Stimulated activated CD4-positive, alpha-beta T cell treated with anti-CD3 and anti-CD28 coated beads, Interleukin-12 subunit alpha, Interleukin-12 subunit beta, amount 100 ng/mL, for 48 hours (primary cell): ENCODE measurements at places on chromosomes 12 and 14.

DNA sequence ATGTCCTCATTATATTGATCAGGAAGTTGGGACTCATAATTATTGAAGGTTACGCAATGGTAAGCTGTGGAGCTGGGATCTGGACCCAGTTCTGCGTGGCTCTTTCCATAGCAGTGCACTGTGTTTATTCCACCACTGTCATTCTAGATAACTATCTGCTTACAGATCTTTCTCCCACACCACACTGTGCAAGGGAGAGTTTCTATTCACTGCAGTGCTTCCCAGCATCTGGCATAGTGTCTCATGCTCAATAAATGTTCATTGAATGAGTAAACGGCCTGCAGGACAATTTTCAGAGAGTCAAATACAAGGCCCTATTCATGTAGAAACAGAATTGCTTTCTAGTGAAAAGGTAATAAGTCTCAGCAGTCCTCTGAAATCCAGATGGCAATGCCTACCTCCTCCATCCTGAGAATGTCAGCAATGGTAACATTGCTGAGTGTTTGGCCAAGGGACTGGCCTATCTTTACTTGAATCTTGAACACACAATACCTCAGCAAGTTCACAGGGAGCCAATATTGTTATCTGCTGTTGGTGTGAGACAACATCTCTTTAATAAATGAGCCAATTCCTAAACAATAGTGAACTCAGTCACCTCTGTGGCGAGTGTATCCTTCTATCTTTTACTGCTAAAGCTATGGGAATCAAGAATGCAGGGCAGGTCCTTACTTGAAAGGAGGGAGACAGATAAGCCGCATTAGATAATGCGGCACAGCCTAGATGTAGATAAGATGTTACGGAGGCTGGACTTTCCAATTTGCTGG, 332.4 kb upstream of the PRICKLE1 start:
- no peak for DNase-seq

DNA sequence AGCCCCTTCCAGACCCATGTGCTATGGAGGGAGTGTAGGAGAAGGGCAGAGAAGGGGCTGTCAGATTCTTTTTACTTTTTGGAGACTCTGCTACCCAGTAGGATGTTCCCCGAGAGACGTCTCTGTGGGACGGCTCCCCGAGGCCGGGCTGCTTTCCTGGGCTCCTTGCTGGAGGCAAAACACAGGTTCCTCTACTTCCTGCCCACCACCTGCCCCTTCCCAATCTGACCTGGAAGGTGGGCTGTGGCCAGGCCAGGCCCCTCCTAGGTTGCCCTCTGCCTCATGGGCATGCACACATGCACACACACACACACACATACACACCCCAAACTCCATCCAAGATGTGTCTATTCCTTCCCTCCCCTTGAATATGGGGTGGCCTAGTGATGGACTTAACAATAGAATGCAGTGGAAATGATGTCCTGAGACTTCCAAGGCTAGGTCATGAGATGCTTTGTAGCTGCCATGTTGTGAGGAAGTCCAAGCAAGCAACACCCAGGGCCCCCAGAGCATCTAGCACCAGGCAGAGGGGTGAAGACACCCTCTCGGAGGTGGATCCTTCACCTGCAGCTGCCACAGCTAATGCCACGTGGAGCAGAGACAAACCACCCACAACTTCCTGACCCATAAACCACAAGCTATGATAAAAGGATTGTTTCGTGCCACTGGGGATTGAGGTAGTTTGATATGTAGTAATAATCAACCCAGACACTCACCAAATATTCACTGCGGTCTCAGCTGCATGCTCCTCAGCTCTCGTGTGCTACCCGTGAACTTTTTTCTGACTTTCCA, 1.6 kb upstream of the ASB2 start:
- DNase-seq: peak; percentile 68

- no peak for DNase-seq
These were observed 6.8 kb downstream of the ART4 start for GRCh38 chr12:14836336-14837210.

DNA sequence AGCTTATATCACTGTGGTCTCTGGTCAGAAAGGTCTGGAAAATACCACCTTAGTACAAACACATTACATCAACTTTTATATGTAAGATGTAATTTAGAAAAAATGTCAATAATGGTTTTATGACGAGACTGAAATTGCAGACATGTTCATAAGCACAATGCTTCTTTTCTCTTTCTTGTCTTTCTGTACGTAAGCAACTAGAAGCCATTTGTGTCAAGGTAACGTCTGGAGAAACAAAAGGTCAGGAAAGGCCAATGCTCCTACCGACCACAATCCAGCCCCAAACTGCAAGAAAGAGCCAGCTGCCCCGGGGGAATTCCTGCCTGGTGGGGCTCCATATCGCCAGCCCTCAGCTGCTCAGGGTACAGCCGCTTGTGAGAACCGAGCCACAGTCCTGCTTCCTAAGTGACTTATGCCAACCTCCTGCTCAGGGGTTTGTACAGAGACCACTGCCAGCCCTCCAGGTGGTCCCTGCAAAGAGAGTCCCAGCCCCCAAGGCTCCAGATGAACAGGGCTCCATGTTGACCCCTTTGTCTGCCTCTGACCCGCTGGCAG, 6.3 kb downstream of the ZNF839 start:
- no peak for DNase-seq

DNA sequence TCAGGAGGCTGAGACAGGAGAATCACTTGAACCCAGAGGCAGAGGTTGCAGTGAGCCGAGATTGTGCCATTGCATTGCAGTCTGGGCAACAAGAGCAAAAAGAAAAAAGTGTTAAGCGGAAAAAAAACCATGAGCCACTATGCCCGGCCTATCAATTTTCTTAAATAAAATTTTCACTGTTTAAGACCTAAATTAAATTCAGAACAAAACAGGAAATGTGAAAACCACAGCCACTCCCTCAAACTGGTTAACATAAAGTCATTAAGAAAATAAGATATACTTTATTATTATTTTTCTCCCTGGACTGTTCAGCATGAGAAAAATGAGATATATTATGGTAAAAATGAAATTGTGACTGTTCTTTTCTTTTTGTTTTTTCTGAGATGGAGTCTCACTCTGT, 44.6 kb upstream of the GCH1 start:
- DNase-seq: no peak

DNA sequence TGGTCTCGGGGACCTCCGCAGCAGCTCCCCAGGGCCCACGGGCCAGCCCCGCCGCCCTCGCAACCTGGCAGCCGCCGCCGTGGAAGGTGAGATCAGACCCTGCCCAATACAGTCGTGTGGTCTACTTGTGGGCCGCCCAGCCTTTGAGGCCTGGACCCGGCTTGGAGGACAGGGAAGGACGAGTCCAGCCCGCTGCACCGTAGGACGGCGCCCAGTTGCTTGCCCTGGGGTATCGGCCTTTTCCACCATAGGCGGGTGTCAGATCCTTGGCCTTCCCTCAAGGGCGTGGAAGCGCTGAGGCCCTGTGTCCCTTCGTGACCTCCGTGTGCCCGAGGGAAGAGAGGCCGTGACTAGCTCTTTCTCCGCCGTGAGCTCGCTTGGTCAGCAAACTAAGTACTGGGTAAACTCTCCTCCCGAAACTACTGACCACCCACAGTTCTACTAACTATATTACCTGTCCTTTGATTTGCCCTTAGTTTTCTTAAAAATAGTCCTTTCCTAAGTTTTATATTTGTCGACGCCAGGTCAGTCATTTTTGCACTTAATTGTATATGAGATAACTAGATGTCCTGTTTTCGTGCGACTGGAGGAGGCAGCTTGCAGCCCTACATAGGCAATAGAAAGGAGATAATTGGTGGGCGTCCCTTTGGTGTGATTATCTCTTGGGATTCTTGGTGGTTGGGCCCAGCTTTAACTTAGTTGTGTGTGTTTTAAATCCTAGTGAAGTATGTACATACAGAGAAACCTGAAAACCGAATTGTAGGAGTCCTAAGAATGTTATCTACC, 757 bp downstream of the SLC25A3 start:
- no peak for DNase-seq

DNA sequence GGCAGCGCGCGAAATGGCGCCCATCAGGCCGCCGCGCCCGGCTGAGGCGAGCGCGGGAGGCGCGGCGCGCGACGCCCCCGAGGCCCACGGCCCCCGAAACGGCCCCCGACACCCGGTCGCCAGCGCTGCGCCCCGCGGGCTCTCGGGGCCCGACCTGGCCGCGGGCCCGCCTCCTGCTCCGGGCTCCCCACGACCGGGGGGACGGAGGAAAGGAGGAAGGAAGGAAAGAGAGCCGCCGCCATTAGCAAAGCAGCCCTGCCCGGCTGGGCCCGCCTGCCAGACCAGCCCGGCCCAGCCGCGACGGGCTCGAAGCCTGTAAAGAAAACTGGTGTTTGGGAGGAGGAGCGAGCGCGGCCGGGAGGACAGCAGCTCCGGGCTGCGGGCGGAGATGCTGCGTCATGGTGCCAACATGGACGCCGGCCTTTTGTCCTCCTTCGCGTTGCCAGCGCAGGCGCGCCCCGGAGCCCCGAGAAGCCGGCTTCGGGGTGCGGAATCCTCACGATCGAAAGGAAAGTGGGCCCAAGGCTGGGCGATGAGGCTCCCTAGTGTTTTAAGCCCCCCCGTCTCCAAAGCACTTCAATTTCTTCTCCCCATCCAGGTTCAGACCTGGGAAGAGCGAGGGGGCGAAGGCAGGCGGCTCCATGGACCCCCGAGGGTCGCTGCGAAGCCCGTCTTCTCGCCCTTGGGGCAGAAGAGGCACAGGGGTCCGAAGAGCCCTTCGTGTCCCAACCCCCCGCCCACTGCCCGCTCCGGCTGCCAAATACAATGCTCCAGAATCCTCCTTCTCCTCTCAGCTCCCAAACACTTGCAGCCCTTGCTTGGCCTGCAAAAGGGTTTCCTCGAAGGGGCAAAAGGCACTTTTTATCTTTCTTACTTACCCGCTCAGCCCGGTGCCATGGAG, 2.9 kb upstream of the SETD1B start:
- no peak for DNase-seq

DNA sequence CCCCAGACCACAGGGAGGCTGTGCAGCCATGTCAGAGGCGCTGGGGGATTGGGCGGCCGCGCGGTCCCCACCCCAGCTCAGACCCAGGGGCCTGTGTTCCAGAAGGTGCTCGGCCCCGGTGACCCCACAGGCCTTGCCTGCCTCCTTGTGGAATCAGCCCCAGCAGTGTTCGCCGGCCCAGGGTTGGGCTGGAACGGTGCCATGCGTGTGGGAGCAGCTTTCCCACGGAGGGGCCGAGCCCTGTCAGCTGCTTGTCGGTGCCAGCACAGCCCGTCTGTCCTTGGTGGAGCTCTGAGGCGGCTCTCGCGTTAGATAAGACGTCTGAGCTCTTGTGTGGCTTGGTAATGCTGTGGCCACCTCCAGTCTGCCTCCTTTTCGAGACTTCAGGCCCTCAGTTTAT, 8.5 kb downstream of the ZFYVE21 start:
- DNase-seq: no peak

DNA sequence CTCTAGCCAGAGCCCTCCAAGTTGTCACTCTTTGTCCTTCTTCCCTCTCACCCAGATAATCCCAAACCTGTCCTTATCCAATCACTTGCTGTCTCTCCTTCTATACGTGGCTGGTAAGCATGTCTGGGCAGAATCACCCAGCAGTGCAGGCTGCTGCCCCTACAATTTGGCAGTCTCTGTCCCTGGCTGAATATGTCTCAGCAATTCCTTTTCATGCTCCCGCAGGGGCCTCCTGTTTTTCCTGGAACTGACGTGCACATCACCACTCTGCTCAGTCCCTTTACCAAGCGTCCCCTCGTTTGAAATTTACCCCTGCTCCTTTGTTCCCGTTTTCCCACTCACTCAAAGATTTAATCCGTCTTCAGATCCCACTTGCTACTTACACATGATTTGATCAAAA, 80.0 kb downstream of the ST8SIA1 start:
- DNase-seq: no peak

GRCh38 chr14:32010604-32011125, 66.4 kb upstream of the ARHGAP5 start:
- no peak for DNase-seq

DNA sequence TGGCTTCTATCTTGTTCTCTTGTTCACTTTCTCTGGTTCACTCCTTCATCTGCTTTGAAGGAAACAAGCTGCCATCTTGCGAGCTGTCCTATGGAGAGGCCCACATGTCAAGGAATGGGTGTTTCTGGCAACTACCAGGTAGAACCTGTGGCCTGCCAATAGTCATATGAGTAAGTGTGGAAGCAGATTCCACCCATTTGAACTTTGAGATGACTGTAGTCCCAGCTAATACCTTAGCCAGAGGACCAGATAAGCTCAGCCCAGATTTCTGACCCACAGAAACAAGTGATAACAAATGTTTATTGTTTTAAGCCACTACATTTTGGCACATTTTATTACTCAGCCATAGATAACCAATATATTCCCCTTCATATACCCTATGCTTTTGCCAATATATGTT, 4.0 kb upstream of the SLC38A2 start:
- DNase-seq: no peak

- DNase-seq: no peak
These were observed 64.3 kb downstream of the EML1 start for GRCh38 chr14:99857551-99857950.

GRCh38 chr14:68586896-68587751, 205.7 kb downstream of the ZFP36L1 start:
- DNase-seq: no peak

DNA sequence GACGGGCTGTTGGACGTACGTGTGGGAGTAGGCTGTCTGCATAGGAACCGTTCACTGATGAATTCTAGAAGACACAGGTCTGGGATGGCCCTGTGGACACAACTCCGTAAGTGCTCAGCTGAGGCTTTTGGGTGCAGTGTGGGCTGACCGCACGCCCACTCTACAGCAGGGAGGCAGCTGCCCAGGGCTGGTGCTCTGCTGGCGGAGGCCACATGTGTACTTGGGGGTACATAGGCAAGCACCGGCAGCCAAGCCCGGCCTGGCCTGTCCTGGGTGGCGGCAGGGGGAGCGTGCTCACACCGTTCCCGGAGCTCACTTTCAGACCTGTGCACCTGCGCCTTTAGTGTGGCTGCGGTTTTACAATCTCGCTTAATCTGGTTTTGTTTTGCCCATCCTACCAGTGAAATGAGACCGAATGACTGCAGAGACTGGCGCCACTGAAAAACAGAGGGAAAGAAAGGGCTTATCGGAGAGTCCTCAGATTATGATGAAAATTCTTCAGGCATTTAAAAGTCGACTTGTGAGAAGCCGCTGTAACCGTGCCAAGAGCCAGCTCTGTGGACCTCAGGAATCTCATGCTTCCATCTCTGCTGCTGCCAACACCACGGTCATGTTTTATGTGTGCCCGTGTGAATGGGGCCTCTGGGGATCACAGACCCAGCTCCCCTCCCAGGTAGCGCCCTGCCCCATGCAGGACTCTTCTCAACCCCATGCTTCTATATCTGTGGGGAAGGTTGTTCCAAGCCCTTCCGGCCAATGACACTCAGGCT, 45.8 kb downstream of the SSH1 start:
- no peak for DNase-seq

DNA sequence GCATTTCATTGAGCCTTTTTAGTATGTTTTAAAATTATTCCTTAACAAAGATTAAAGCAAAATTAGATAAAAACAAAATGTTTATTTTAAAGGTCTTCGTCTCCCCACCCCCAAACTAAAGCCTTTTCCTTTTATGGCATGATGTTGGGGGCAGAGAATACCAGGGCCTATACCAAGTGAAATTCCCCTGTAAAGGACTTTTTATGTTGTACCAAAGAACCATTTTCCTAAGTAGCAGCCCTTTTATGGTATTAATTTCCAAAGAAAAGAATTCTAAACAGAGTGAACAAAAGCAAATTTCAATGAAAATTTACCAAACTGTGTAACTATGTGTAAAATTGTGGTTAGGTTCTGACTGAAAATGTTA, 71.9 kb upstream of the GNPNAT1 start:
- no peak for DNase-seq
